ENCODE measurements at places on chromosomes 16 and 17.
A peak's percentile ranks its signal among the peaks of the same experiment; 100 is the strongest.

DNA sequence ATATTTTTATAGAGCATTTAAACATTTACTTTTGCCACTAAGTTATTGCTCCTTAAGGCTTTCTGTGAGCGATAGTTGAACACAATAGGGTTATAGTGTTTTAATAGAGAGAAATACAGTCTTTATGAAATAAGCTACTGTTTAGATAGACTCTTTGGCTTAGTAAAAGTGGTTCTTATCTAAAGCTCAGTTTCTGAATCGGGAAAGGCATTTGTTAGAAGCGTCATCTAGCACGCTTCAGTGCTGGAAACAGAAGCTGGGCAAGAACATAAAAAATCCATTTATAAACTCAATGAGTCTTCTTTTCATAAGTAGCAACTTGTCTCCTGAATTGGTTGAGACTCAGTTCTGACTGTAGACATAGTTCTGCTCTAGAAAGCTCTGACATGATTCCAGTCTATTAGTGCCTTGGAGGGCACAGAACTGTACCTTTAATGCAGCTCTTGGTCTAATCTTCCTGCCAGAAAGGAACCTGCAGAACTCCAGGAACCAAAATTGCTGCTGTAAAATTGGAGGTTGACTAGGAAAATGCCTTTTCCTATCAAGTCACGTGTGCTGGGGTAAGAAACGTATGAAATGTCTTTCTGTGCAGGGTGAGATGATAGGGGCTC is 55.4 kb upstream of the DNAJA2 start:
- DNase-seq: no peak

- no peak for DNase-seq
Observed at GRCh38 chr16:53153130-53153529, 98.3 kb downstream of the CHD9 start.

GRCh38 chr17:49450735-49451134 is 36.1 kb upstream of the PHB1 start:
- no peak for DNase-seq

- no peak for DNase-seq
Observed at GRCh38 chr17:62868723-62869122, 60.6 kb upstream of the MARCHF10 start.

DNA sequence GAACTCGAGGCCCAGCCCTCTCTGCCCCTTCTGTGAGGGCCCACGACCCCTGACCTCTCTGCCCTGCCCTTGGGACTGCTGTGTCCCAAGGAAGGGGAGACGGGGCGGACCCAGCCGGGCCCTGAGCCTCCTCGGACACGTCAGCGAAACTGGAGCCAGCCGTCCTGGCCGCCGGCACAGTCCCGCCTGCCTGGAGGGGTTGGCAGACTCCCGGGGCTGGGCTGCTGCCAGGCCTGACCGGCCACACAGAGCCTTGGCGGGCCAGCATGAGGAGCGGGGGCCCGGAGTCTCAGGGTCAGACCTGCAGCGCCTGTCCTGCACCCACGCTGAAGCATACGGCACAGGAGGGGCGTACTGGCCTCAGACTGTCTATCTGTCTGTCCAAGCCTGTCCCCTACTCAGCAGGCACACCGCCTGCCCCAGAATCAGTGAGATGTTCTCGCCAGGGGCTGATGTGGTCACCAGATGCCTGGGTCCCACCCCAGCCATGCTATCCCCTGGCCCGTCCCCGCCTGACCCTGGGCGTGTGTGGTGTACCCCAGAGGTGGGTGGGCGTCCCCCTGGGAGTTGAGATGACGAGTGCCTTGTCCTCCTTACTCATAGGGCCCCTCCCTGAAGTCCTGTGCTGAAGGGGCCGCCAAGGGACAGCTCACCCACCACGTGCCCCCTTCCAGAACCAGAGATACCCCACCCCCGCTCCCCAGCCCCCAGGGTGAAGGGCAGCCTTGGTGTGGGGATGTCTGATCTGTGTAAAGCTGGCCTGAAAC is 4.7 kb downstream of the VASN start:
- DNase-seq: no peak

GRCh38 chr17:1147664-1148063 is 32.1 kb downstream of the ABR start:
- DNase-seq: no peak

- DNase-seq: no peak
Observed at GRCh38 chr17:40499551-40500189, 1.8 kb downstream of the TNS4 start.

DNA sequence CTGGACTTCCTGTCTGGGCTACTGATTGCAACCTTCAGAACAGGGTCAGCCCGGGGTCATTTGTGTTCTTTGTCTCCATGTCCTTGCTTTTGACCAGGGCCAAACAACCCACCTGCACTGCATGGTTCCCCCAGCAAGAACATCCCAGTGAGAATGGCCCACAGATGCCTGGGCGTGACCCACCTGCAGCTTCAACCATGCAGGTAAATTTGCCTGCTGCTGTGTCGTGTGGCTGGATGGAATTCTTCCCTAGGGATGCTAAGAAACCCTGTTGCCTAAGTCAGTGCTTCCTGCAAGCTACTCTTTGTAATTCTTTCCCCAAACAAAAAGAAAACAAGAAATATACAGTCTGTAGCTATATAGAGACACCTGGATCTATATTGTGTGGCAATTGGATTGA is 12.5 kb downstream of the CDH13 start:
- DNase-seq: no peak

DNA sequence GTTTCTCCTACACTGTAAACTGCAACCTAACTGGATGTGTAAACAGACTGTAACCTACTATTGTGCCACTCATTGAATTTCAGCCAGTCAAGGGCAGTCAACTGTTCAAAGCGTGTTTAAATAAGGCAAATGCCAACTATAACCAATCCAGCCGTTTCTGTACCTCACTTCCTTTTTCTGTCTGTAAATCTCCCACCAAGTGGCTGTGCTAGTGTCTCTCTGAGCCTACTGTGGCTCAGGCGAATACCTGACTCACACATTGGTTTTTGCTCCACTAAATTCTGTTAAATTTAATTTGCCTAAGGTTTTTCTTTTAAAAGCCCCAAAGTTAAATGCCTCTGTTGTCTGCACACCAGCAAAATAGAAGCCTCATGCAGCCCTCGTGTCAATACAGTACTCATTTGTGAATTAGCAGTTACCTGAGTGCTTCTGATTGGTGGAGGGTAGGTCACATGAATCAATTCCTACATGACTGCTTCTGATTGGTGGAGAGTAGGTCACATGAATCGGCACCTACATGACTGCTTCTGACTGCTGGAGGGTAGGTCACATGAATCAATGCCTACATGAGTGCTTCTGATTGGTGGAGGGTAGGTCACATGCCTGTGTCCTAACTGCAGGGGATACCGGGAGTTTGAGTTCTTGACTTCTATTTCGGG is 31.1 kb upstream of the CCR7 start:
- DNase-seq: no peak

DNA sequence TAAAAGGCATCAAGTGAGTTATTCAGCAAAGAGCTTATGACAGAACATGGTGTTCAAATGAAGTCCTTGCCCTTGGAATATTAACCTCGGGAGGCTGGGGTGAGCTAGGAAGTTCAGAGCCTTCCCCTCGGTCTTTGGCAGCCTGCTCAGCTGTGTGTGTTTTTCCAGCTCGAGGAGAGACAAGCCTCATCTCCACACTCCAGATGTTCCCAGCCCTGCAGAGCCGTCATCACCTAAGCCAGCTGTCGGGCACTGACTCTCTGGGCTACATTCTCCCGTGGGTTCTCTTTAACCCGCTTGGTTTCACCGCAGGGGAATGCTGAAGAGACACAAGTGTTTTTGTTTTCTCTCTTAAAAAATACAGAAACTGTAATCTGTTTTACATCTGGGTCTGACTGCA is 47.1 kb downstream of the IRX3 start:
- no peak for DNase-seq

- DNase-seq: peak; percentile 46
Observed at GRCh38 chr16:59328961-59329360, 594.8 kb upstream of the GOT2 start.

DNA sequence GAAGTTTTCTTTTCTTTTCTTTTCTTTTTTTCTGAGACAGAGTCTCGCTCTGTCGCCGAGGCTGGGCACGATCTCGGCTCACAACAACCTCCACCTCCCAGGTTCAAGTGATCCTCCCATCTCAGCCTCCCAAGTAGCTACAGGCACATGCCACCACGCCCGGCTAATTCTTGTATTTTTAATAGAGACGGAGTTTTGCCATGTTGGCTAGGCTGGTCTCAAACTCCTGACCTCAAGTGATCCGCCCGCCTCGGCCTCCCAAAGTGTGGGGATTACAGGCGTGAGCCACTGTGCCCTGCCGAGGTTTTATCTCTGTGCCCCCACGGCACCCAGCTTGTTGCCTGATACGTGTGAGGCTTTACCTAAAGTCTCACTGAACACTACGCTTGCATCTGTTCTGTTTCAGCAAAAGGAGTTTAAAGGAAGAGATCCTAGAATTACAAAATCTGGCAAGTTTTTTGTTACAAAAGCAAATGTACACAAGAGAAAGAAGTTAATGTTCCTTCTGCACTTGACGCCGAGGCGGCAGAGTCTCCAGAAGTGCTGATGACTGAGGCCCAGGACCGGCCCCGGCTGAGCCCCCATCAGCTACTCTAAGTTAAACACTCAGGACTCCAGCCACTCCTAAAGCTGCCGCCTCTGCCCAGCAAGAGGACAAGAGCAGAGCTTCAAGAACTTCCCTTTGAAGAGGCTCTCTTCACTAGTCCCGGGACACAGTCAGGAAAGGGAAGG is 9.2 kb downstream of the ABCA3 start:
- DNase-seq: no peak

DNA sequence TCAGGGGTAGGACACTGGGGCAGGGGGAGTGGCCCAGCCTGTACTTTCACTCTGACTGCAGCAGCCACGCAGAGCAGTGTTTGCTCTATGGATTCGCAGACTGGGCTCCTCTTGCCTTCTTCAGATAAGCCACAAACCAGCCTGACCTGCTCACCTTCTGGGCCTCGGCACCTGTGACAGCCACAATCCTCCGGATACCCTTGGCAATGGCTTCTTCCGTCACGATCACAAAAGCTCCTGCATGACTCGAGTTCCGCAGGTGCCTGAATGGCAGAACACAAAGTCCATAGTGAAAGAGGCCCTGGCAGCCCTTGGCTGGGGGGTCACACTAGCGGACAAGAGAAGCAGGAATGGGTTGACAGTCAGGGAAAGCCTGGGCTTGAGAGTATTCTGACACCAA is 3.8 kb upstream of the EXOSC6 start:
- DNase-seq: no peak
